ENCODE measurements at places on chromosomes 11 and 22.

DNA sequence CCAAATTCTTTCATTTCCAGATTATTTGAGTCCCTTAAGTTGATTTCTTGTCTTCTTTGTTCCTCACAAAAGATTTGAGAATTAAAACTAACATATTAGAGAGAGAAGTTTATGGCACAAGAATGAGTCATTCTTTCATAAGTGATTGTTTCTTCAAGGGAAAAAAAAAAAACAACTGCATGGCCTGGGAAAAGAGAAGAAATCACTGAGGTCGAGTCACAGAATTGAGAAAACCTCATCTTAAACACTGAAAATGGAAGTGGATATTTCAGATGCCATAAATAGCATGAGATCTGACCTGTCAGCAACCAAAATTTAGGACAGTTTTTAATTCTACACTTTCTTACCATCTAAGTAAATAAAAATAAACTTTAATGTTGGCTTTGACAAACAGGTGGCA lies 87.2 kb downstream of the CWF19L2 start:
- no peak for DNase-seq

- no peak for DNase-seq
Measured at GRCh38 chr11:99571094-99571493, 550.3 kb downstream of the CNTN5 start.

DNA sequence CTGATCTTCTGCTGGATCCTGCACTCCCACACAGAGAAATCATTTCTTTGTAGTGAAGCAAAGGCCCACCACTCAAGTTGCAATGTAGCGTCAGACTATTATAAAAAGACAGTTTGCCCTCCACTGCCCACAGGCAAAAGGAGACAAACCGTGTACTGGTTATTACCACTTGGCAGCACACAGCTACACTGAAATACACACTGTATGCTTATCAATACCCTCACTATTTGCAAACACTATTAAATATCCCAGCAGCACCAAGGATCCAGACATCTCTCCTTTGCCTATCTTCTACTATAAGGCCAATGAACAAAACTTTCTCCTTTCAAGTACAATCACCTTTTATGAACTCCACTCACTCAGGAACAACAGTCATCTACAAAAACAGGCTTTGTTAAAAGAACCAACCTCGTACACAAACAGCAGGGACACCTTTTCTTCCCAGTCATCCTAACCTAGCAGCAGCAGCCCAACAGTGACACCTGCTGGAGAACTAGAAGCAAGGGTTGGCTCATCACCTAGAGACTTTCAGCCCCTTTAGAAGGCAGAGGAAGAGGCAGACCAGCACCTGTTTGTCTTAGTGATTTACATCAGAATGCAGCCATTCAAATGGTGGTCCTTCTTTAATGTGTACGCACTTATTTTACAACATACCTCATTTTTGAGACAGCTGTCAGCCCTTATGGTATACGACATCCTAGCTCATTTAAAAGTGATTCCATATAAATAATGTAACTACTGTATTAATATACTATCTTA lies 56.1 kb downstream of the AMBRA1 start:
- DNase-seq: peak; percentile 77

DNA sequence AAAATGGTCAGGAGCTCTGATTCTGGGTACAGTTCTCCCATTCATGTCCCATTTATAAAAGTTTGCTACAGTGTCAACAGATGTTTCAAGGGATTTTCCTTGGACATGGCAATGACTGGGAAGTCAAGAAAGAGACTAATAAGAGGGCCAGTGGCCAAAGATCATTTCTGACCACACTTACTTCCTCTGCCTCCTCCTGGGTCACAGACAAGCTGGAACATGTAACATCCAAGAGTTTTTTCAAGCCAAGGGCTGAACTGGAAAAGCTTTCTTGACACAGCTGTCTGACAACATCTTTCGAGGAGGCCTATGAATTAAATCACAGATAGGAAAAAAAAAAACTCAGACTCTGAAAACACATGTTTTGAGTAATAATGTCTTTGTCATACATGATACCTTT lies 8.7 kb downstream of the COMMD9 start:
- no peak for DNase-seq

DNA sequence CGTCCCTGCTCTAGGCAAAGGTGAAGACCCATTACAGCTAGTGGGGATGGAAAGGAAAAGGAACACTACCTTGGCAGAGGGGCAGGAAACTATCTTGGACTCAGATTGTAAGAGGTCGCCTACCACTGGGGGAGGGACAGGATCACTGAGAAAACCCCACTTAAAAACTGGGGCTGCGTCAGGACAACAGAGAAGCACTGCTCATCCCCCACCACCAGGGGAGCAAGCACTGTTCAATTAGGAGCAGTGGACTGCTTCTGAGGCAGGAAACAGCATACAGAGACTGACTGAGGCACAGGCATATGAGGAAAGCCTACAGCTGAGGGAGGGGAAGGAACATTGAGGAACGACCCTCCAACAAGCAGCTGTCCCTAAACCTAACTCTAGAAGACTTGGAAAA lies 20.8 kb upstream of the DLAT start:
- peak; percentile 23 for DNase-seq

- no peak for DNase-seq
Measured at GRCh38 chr11:22416462-22416861, 78.3 kb downstream of the SLC17A6 start.

DNA sequence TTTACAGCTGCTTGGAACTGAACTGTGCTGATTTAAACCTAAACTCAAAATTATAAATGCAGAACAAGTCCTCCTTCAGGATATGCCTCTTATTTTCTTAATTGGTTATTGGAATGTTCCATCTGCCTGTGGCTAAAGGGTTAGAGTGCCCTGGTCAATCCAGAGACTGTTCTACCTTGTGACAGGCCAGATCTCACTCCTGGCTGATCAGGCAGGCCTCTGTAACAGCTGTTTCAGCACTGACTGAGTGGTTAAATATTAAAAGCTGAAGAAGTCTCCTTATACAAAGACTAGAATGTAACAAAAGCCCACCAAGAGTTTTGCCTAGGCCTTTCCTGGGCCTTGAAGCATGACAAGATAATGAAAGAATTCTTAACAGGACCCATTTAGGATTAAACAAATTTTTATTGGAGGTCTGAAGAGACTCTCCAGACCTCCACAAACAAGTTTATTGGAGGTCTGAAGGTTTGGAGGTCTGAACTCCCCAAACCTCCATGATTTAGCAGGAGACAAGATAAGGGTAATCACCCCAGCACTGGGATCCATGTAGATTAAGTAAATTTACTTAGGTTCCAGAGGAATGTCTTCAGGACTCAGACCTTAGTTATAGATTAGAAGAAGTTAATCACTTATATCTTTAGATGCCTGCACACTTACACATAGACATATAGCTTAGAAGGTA lies 35.8 kb downstream of the TMPRSS5 start:
- DNase-seq: no peak

DNA sequence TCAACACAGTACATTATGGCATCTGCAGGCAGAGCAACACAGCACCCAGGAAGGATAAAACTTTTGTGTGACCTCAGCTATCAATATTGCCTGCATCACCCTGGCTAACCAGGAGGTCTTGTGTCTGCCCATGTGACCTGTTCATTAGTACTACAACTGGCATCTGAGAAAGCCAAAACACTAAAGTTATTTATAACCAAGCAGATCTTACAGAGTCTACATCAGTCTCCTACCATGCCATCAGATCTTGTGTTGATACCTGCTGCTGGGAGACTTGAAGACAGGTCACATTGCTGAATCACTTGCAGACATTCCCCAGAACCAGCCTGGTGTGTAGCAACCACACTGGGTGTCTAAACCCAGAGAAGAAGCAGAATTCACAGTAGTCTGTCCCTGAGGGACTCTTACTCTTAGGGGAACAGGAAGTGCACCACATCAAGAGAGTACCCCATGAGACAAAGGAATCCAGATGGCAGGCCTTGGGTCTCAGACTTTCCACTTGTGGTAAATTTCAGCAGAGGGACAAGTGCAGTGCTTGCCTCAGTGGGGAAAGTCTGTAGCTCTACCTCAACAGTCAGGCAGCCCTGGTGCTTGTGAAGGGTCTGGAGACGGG lies 7.0 kb downstream of the OR9G1 start:
- DNase-seq: no peak

DNA sequence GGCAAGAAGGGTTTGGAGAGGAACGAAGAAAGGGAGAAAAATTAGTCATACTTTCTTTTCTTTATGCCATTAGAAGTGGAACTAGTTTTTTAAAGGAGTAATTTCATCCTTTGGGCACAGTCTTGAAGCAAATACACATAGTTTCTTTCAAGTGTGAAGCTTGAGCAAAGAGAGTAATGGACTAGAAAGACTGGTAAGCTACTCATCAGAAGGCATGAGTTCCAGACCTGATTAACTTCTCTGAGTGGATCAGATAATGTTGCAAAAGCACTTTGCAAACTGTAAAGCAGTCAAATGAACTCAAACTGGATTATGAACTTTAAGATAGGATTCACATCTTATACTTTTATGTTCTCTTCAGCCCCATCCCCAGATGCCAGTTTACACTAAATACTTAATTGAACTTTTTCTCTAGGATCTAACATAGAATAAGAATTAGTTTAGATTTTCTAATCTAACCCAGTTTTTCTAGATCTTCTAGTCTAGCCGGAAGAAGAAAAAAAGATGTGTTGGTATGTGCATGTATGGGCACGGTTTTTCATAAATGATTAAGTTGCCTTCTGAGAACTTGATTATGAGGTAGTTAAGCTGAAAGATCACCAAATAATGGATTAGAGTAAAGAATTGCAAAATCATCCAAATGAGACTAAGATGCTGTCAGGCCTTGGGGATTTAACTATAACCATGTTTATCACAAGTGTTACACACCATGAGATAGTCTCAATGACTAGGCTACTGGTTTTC lies 2.5 kb downstream of the DDIAS start:
- no peak for DNase-seq

DNA sequence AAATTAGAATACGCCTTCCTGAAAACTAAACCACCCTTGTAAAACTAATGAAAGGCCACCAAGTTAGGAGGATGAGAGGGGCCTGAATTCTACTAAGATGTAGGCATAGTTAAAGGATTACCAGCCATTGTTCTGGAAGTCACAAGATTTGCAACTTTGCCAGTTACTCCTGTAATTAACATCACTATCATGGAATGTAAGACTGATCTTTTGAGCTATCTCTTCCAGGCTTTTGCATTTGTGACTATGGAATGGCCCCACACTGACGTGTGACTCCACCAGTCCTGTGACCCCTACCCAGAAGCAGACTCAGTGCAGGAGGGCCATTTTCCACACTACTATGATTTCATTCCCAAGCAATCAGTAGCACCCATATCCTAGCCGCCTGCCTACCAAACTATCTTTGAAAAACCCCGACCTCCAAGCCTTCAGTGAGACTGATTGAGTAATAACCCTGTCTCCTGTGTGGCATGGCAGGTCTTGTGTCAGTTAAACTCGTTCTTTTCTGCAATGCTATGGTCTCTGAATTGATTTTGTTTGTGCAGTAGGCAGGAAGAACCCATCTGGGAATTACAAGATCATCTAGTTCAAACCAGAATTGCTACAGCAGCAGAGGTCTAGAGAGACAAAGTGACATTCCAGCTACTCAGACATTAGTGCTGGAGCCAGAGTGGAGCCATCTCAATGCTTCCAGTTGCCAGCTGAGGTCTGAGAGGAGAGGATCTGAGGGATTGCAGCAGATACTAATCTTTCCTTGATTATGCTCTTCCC lies 1.9 kb upstream of the CTSF start:
- DNase-seq: no peak

- DNase-seq: no peak
Measured at GRCh38 chr11:68523033-68523432, 62.5 kb downstream of the PPP6R3 start.

DNA sequence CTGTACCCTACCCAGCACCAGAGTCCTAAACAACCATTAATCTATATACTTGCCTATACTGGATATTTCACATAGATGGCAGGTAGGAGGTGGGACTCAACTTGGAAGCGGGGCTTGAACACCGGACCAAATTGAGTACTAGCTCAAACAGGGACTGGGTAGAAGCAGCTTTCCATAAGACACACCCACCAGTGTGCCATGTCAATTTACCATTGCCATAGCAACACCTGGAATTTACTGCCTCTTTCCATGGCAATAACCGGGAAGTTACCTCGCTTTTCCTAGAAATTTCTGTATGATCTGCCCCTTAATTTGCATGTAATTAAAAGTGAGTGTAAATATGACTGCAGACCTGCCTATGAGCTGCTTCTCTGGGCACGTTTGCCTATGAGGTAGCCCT lies 38.6 kb upstream of the CUL5 start:
- DNase-seq: no peak

GRCh38 chr11:126519764-126520734 lies 164.6 kb downstream of the ST3GAL4 start:
- DNase-seq: no peak

DNA sequence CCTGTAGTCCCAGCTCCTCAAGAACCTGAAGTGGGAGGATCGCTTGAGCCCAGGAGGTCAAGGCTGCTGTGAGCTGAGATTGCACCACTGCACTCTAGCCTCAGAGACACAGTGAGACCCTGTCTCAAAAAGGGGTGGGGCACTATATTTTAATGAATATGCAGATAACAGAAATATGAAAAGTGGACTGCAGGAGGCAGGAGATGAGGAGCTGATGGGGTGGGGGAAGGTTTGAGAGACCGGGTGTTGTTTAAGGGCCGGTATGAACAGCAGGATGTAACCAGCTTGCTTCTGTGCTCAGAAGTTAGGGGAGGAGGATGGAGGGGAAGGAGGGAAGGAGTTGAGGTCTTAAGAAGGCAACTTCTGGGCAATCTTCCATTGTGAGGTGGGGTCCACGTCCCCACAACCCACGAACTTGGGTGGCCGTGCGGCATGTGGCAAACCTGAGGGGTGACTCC lies 1.3 kb upstream of the B4GALNT4 start:
- DNase-seq: no peak

- no peak for DNase-seq
Measured at GRCh38 chr22:38317995-38318715, 922 bp upstream of the CSNK1E start.

GRCh38 chr22:32466496-32466895 lies 2.2 kb upstream of the BPIFC start:
- no peak for DNase-seq

DNA sequence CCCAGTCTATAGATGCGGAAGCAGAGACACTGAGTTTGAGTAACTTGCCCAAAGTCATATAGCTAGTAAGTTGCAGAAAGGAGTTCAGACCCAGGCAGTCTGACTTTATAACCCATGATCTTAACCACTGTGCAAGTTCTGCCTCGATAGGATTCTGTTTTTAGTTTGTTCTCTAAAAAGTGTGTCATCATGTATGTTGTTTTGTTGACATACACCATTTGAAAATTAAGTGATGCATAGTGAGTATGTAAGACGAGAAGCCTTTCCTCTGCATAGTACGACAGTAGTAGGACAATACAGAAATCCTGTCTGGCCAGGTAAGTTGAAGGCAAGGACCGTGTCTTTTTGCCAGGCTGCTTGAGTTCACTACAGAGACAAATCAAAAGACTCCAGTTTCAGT lies 3.3 kb downstream of the ZC3H12C start:
- DNase-seq: no peak
